CMK (cell line): ENCODE measurements at places on chromosomes 7 and 10.

- no peak for DNase-seq
Observed at GRCh38 chr7:124954790-124955189, 25.2 kb upstream of the POT1 start.

DNA sequence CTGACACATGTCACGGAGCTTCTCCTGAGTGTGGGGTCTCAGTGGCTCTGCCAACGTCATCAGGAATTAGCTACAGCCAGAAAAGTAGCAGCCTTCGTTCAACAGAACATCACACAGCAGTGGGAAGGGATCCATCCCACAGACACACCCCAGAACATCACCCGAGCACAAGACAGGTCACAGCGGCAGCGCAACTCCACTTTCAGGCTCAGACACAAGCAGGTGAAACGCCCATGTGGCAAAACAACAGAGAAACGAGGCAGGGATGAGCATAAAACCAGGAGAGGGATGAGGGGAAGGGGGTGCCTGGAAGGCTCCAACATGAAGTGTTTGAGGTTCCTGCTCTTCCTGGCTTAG lies 44.8 kb downstream of the CAMK2B start:
- DNase-seq = no peak

- no peak for DNase-seq
Observed at GRCh38 chr7:74462707-74463100, 9.0 kb downstream of the GTF2IRD1 start.

DNA sequence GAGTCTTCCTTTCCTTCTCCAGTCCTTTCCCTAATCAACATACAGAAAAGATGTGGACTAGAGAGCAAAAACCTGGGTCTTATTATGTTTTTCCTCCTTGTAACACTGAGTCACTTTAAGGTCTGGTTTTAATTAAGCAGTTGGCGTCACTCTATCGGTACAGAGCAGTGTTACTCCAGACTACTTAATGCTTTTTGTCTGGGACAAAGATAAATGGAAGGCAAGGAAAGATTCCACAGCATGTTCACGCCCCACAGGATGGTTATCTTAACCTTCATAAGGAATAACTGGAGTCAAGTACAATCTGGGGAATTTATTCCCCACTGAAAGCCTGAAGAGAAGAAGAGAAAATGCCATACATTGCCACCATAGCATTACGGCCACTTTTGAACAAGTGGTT lies 145.7 kb downstream of the ELAPOR2 start:
- DNase-seq = no peak

DNA sequence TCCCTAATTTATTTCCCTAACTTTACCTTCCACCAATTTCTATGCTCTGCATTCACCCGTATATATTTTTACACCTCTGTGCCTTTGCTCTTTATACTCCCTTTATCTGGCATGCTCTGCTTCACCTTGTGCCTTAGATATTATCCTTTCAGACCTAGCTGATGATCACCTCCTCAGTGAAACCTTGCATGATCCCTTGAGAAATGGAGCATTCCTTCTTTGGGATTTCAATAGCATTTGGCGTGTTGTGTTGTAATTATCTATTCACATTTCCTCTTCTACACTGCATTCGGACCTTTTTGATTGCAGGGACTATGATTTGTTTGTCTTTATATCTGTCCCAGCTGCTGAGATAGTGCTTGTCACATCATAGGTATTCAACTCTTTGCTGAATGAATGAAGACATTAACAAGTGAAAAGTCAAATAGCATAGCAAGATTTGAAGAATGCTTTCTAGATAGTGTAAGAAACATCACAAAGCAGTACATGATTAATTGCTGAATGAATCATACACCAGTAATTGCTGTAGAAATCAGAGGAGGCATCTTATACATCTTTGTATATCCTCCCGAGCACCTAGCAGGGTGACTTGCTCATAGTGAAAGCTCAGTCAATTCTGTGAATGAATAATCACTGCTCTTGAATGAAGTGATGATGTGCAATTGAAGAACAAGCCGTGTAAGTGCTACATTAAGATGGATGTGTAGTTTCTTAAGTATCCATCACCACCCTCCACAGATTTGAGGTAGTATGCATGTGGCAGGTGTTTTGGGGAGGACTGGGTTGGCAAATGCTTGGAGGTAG lies 2.0 kb upstream of the TM9SF3 start:
- DNase-seq = no peak

GRCh38 chr7:129574487-129574886 lies 37.0 kb upstream of the NRF1 start:
- no peak for DNase-seq

- no peak for DNase-seq
Observed at GRCh38 chr7:55514546-55515265, 57.6 kb downstream of the VOPP1 start.

GRCh38 chr10:101134299-101135127 lies 3.4 kb downstream of the TLX1 start:
- no peak for DNase-seq

GRCh38 chr7:8491106-8491505 lies 57.7 kb downstream of the NXPH1 start:
- no peak for DNase-seq

- DNase-seq = no peak
Observed at GRCh38 chr7:21218155-21218554, 209.7 kb upstream of the SP4 start.

DNA sequence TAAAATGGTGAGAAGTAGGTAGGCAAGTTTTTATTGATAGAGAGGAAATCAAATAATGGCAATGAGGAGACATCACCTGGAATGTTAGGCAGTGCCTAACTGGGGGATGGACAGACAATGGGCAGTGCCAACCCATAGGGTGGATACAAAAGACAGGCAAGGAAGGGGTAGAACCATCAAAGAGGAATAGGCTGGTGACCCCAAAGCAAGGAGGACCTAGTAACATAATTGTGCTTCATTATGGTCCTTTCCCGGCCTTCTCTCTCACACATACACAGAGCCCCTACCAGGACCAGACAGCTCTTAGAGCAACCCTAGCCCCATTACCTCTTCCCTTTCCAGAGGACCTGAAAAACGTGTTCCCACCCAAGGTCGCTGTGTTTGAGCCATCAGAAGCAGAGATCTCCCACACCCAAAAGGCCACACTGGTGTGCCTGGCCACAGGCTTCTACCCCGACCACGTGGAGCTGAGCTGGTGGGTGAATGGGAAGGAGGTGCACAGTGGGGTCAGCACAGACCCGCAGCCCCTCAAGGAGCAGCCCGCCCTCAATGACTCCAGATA lies 30.0 kb downstream of the PRSS2 start:
- no peak for DNase-seq

DNA sequence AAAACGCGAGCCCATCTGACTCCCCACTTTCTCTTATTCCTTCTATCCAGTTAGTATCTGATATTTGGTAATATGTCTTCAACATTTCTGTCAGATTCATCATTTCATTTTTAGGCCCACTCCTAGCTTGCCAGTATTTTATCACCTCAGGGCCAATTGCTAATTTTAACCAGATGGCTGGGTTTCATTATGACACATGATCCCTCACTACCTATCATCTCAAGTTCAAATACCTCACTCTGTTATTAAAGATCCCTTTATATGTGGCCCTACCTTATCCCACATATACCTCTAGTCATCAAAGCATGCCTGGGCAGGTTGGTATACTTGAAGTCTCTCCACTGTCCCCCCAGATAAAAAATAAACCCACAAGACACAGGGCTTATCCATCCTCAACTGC lies 104.9 kb downstream of the RNLS start:
- DNase-seq = no peak

DNA sequence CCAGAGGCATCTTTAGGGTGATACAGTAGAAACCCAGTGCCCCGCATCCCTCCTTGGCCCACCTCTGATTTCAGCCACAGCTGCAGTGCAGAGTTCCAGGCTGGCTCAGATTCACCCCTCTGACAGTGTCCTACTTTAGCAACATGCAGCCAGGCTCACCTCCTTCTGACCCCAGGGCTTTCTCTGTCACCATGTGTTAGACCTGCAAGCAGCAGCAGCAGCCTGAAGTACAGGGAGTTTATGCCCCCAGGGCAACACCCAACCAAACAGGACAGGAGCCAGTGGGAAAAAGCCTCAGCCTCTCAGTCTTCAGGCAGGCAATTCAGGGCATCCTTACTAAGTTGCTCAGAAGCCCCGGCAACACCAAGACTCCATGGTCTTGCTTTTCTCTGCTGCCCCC lies 109.0 kb upstream of the PLXNA4 start:
- no peak for DNase-seq

DNA sequence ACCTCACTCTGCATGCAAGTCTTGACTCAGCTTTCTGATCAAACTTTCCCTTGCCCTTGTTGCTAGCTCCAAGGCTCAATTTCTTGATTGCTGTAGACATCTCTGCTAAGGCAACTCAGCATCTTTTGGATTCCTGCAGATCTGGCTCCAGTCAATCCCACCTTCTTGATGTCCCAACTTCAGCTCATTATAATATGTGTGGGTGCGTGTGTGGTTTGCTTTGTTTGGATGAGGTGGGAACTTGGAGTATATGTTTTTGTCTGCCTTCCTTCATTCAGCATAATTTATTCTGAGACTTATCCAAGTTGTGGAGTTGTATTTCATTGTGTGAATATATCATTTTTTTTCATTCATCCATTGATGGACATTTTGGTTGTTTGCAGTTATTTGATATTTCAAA lies 364.8 kb upstream of the IGFBP3 start:
- DNase-seq = no peak

- no peak for DNase-seq
Observed at GRCh38 chr10:133062085-133062484, 25.6 kb upstream of the ADGRA1 start.

DNA sequence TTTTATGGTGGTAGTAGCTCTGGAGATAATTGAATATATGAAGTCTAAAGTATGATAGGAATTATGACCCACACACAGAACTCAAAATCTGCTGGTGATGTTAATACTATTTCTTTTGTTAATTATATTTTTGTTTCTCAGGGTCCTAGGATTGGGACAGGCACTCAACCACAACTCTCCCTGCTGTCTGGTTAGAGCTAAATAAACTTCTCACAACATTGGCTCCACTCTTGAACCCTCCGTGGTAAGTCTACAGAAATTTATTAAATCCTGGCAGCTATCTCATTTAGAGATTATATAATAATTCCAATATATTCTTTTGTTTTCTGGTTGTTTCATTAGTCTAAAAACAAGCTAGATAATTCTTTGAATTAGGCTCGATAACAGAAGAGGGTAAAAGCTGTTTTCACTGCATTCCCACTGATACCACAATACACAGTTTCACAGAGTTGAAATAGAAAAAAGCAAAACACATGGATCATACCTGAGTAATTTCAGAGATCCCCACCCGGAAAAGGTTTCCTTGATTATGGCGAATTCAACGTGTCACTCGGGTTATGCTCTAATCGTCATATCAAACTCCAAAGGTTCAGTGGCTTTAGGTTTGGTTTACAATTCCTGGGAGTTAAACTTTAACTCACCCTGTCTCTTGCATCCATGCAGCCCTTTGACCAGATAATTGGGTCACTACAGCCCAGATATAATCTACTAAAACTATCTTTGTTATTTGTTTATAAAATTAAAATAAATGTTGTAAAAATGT lies at the start of gene A1CF:
Gene A1CF, minus strand, starts transcription at position 531 of the 763 bp plus-strand sequence. CDS start 25,687 bp downstream, outside the sequence.
- no peak for DNase-seq

DNA sequence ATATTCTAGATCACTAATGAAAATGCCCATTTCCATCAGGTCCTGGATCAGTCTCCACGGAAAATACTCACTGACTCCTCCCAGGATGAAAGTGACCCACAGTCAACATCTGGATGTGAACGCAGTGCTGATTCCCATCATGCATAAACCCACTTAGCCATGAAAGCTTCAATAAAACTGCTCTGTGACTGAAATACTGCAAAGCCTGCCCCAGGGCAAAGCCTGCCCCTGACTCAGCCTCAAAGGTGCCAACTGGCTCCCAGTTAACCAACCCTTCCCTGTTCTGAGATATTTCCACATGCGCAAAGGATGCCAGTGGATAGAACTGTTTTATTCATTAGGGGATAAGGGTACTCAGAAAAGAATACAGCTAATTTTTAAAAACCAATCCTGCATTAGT lies 24.0 kb downstream of the OSBPL3 start:
- DNase-seq = no peak

- no peak for DNase-seq
Observed at GRCh38 chr10:43124094-43124521, 14.1 kb upstream of the CSGALNACT2 start.

DNA sequence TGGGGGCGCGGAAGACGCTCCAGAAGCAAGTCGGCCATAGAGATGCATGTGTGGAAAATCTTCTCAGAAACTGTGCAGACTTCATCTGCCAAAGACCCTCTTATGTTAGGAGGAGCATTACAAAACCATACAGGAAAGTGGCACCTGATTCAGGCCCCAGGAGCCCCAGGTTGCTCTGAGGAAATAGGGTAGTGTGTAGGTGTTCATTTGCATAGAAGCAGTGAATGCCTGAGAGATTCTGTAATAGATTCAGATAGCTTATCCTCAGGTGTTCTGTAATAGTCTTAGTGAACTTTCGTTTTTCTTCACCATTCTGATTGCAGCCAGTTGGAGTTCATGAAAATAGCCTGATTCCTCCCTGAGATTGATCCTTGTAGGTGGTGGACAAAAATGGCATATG lies 106.4 kb upstream of the GJD4 start:
- DNase-seq = no peak

DNA sequence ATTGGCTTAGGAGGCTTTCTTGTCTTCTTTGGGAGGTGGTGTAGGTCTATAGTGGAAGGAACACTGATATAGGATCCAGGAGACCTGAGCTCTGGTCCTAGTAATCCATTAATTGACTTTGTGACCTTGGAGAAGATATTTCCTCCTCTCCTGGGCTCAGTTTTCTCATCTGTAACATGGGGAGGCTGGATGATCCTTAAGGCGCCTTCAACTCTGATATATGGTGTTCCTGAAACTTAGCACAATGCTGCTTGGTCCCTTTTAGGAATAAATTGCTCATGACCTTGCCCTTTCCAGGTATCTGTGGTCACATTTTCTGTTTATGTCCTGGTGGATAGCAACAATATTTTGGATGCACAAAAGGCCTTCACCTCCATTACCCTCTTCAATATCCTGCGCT lies 25.3 kb downstream of the ABCC2 start:
- no peak for DNase-seq

DNA sequence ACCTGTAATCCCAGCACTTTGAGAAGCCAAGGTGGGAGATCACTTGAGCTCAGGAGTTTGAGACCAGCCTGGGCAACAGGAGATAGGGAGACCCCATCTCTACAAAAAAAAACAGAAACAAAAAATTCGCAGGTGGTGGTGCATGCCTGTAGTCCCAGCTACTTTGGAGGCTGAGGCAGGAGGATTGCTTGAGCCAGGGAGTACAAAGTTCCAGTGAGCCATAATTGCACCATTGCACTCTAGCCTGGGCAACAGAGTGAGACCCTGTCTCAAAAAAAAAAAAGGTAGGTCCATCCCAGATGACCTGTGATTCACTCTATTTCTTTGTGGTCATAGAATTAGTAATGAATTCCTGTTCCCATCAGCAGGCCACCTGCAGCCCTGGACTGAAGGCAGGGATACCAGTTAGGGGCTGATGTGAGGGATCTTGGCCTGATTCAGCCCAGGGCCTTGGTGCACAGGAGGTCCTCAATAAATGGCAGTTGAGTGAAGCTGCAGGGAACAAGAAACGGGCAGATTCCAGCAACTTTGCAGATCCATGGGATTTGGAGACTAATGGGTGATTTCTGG lies at the start of gene MYH16:
Gene MYH16, plus strand, starts transcription at position 364 of the 570 bp plus-strand sequence.
- no peak for DNase-seq

GRCh38 chr7:471866-472639 lies 47.6 kb downstream of the PDGFA start:
- DNase-seq = no peak

- no peak for DNase-seq
Observed at GRCh38 chr10:33897291-33897752, 562.9 kb upstream of the NRP1 start.

- no peak for DNase-seq
Observed at GRCh38 chr7:12814107-12814506, 126.7 kb downstream of the ARL4A start.
